ENCODE measurements at places on chromosomes 5 and 9.

GRCh38 chr5:81268521-81269196 is 32.7 kb upstream of the ZCCHC9 start:
- no peak for DNase-seq

DNA sequence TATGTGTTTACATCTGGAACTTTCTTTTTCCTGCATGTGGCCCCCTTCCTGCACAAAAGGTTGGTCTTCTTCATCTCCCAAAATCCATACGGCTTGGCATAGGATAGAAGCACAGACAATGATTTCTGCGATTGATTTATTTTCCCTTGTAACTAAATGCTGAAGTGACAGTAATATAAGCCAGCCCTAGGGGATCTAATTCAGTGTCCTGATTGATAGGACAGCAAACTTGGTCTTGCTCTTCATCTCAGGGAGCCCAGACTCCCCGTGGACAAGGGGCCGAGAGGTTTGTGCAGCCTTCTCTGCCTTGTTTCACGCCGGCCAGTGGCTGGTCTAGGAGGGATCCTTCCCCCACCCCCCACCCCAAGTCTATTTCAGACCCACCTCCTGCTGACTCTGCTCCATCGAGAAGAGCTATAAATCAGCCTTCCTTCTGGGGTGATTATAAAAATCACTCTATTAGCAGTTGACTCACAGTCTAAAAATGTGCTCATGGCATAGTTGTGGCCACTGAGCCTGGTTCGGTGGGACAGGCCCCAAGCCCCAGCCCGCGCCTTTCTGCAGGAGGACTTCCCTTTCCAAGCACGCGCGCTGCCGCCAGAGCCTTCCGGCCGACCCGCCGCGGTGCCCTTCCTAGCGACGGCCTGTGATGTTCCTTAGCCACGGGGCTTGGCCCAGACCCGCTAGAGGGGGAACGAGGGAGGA is 89.8 kb upstream of the COL5A1 start:
- DNase-seq, result no peak

DNA sequence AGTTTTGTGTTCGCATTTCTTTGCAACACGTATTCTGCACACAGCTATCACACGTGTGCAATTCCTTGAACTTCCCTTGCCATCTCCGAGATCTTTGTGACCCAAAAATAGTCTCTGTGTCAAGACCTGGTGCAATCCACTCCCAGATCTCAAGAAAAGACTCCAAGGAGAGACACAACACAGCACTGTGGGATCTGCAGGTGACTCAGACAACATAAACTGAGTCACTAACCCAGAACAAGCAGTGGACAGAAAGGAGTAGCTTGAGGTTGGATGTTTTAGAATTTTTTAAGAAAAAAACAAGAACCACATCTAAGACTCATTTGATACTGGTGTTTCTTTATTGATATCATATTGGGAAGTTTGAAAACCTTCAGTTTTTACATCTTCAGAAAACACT is 396.9 kb downstream of the AGTPBP1 start:
- DNase-seq, result no peak

DNA sequence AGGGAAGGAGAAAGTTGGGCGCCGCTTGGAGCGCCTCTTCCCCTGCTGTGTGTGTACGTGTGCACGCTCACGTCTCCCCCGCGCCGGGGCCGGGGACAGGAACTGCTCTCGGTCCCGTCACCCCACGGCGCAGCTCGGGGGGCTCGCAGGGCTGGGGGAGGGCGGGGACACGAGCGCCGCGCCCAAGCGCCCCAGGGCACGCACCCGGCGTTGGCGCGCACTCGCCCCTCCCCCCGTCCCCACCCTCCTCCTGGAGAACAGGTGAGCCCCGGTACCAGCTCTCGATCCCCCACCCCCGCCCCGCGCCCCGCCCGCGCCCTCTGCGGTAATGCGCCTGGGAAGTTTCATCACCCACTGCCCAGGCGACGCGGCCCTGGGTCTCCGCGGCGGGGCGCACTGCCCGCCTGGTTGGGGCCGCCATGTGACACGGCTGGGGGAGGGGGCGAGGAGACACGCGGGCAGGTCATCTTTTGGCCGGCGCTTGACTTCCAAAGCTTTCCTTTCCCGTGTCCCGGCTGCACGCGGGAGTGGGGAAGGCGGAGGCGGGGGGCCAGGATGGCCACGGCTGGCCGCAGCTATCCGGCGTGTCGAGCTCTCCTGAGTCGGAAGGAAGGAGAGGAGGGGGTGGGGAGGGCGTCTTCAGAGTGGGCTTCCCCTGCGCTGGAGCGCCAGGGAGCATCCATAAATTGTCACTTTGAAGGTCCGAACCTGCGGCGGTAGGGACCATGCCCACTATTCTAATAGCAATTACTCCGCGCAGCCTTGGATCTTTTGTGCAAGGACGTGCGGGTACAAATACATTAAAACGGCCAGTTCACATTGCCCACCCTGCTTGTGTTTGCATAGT is 1.5 kb upstream of the STC2 start:
- DNase-seq, result peak; percentile 77

DNA sequence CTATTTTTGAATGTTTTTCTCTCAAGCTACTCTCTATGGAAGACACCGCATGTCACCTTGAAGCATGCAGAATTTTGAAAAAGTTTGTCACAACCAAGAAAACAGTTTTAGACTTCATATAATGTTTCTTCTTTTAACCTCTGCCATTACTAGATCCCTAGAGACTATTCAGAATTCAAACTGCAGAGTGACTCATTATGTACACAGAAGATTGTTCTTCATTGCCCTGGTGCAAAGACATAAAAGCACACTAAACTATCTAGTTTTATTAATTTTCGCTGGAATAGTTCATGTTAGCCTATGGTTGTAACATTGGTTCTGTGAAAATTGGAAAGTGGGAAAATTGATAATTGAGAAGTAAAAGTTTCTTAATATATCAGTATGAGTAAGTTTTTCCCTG is 18.4 kb downstream of the F2RL2 start:
- no peak for DNase-seq

- no peak for DNase-seq
Observed at GRCh38 chr9:136249877-136250559, 4.4 kb upstream of the QSOX2 start.

DNA sequence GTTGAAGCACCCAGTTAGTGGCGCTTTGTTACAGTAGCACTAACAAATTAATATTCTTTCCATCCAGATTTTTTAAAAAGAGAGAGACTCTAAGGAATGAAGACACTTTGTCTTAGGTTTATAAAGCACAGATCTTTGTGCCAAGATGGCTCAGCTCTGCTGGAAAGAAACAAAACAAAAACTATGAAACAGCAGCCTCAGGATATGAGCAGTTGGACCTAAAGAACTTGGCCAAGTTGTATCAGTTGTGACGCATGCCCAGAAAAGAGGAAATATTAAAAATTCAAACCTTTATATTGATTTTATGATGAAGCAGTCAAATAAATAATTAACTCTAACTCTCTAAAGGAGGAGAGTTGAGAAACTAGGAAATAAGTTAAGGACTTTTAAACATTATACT is 427.2 kb downstream of the SPOCK1 start:
- DNase-seq, result no peak

DNA sequence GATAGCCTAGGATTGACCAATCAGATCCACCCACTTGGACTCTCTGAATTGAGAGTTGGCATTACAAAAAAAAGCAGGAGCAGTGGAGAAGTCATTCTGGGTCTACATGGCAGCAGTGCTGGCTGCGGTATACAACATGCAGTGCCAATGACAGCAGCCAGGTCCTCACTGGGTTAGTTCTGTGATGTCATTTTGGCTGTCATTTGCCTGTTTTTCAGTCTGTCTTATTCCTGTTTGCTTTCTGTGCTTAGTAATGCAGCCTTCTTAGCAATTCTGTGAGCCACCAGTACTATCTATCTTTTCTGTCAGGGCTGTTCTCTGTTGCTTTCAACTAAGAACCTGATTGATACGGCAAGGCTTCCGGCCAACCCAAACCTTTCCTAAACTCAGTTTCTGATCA is 471.8 kb downstream of the BNC2 start:
- no peak for DNase-seq

DNA sequence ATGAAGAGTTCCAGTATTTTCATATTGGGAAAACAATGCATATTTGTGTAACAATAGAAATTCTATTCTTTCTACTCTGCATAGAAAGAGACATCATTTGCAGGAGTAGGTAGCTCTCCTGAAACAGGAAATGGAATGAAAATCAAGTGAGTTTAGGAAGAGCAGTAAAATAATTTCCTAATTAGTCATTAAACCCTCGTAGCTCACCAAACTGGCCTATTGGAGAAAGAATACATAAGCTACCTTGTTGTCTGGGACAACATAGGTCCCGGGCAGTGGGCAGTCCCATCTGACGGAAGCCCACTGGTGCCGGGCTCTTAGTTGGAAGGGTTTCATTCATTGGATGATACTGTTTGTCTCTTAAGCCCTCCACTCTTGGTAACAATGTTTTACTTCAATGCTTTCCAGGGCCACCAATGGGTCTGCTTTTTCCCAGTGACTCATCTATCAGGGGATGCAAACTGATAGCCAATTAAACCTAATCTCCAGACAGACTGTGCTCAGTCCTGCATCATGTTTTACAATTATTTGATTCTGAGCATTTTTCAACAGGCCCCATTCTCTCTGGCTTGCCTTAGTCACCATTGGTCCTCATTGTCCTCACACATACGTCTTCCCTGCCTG is 46.5 kb downstream of the GNA14 start:
- no peak for DNase-seq

DNA sequence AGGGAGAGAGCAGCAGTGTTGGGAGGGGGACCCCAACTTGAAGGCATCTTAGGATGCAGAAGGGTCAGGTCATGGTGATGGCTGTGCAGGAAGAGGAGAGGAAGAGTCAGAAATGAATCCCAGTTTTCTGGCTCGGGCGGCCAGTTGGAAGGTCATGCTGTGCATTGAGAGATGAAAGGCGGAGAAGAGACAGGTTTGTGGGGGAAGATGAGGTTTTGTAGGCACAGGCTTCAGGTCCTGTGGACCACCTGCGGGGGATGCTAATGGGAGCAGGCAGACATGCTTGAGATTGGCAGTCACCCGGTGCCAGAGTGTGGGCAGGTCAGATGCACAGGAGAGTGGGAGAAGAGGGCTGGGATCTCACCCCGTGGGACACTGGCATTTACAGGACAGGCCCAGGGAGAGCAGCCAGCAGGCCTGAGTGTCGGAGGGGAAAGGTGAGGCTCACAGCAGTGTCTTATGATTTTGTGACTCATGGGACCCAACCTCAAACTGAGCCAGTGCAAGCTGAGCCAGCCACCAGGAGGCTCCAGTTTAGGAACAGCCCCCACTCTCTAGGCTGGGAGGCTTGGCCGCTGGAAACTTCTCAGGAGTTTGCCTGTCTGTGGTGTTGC is 17.5 kb downstream of the STXBP1 start:
- peak; percentile 6 for DNase-seq

DNA sequence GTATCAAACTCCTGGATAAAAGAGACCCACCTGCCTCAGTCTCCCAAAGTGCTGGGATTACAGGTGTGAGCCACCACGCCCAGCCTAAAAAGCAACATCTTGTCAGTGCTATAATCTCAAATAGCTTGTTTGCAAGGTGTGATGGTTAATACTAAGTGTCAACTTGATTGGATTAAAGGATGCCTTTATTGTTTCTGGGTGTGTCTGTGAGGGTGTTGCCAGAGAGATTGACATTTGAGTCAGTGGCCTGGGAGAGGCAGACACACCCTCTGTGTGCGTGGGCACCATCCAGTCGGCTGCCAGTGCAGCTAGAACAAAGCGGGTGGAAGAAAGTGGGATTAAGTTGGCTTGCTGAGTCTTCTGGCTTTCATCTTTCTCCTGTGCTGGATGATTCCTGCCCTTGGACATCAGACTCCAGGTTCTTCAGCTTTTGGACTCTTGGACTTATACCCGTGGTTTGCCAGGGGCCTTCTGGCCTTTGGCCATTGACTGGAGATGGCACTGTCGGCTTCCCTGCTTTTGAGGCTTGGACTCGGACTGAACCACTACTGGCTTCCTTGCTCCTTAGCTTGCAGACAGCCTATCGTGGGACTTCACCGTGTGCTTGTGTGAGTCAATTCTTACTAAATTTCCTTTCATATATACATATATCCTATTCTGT is 28.1 kb downstream of the TARS1 start:
- no peak for DNase-seq

- no peak for DNase-seq
Observed at GRCh38 chr5:93034621-93035590, 546.1 kb downstream of the NR2F1-AS1 start.

DNA sequence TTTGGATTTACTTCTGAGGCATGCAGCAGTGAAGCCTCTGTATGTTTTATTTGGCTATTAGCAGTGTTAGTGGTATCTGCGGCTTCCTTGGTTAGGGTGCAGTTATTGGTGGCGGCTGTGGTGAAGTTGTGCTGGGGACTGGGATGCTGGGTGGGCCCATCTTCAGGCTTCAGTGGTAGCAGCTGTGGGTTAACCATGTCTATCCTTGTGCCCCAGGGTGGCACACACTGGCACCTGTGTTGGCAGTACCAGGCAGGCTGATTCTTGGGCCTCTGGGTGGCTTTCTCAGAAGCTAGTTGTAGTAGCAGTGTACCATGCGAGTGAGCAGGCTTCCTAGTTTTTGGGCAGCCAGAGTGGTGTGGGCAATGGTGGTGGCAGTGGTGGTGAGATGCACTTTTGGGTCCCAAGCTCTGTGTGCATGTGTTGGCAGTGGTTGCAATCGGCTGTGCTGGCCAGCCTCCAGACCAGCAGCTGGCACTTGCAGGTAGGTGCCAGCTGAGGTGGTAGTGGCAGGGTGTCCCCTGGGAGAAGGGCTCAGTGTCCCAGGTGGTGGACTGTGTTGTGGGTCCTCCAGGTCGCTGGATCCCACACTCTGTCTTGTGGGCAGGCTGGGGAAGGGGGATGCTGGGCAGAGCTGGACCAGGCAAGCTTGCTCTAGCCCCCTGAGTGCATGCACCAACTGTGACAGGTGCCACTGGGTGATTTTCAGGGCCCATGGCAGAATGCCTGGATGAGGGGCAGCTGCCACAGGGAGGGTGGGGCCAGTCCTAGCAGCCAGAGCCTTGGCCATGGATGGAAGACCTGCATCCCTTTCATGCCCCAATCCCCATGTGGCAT is 13.6 kb downstream of the AHRR start:
- no peak for DNase-seq

GRCh38 chr9:15714746-15715145 is 161.9 kb downstream of the CCDC171 start:
- DNase-seq, result no peak

GRCh38 chr5:73273379-73274050 is 100.5 kb downstream of the TMEM174 start:
- DNase-seq, result no peak

GRCh38 chr5:129973716-129974426 is 69.6 kb downstream of the CHSY3 start:
- no peak for DNase-seq

- no peak for DNase-seq
Observed at GRCh38 chr9:86402591-86402990, 48.4 kb upstream of the TUT7 start.

- DNase-seq, result peak; percentile 40
Observed at GRCh38 chr9:96022445-96023051, 147.1 kb downstream of the ERCC6L2 start.

- no peak for DNase-seq
Observed at GRCh38 chr5:105840800-105841199, 1829.9 kb downstream of the EFNA5 start.

GRCh38 chr9:118331622-118332045 is 627.4 kb downstream of the TLR4 start:
- DNase-seq, result no peak

DNA sequence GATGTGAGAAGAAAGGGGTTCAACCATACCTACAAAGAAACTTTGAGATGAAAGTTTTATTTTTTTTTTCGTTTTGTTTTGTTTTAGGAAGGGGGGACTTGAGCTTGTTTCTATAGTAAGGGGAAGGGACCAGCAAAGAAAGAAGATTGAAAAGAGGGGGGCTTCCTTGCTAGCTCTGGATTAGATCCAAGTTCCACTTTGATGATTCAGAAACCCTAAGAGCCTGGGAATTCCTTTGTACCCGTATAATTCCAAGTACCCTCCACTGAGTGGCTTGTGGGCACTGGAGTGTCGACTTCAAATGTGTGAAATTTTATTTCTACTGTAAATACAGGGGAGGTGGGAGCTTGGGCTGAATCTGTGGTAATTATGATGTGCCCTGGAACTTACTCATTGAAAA is 10.9 kb downstream of the MAMDC2 start:
- no peak for DNase-seq
